Activated CD8-positive, alpha-beta memory T cell treated with anti-CD3 and anti-CD28 coated beads for 1 hour (primary cell): ENCODE measurements at places on chromosomes 1 and 21.

DNA sequence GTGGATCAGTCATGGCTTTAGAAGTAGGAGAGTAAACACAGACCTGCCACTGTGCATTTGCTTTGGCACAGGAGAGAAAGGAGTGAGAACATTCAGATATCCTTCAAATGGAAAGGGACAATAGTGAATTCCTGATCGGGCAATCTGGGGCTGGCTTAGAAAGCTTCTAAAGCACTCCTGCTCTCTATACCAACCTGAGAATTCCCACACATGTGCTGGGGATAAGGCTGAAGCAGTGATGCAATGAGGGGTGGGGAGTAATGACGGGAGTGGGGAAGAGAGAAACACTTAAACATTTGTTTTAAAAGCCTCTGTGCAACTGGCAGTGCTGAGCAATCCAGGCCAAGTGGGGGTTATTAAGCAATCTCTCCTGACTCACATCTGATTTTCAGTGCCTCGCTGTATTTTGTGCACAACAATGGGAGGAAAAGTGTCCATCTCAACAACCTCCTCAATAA, 108.8 kb downstream of the KIAA0319L start:
- DNase-seq, result no peak

- DNase-seq, result no peak
Measured at GRCh38 chr1:205926213-205926612, 17.0 kb downstream of the SLC26A9 start.

DNA sequence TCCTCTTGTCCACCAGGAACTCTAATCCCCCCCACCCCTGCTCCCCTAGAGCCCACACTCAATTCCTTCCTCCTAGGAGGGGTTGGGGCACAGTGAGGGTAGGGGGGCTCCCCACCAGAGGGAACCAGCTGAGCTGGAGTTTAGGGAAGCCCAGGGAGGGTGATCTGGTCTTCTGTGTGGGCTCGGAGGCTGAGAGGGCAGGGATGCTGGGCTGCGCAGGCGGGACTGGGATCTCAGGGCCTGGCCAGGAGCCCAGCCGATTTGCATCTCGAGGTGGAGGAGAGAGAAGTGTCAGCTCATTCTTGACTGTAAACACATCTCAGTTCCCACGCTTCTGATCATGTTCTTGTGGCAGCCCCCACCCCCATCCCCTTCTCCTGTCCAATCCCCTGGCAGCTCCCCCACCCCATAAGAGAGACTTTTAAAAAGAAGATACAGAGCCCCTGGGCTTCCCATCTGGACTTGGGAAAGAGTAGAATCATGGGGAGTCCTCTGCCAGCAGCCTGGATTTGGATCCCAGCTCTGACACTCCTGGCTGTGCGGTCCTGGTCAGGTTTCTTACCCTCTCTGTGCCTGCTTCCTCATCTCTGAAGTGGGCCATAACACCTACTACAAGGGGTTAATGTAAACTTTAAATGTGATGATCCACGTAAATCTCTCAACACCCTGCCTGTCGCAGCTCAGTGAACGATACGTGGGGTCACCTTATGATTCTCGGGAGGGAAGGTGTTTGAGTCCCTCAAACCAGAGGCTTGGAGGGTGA, 6.6 kb downstream of the PEAR1 start:
- no peak for DNase-seq

- DNase-seq, result no peak
Measured at GRCh38 chr1:6975331-6976043, 190.2 kb downstream of the CAMTA1 start.

DNA sequence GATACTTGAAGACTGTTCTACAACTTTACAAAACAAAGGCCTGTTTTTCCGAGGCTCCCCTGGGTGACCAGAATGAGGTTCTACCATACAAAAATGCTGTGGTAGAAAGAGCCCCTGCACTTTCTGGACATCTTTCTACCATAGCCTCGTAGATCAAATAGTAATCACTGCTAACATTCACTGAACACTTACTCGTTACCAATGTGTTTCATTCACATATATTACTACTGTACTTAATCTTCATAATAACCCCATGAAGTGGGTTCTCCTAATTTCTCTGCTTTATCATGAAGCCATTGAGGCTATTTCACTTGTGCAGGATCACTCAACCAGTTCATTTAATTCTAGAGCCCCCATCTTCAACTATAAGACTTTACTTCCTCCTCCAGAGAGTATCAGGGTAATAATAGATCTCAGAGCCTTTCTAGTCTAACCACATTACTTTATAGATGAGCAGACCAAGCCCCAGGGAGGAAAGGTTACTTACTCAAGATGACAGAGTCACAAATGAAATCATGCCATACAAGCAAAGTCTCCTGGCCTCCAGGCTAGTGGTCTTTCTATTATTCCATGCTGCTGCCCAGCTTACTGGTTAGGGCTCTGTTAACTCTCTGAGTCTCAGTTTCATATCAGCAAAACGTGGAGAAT, 46.7 kb upstream of the OSBPL9 start:
- DNase-seq, result no peak

DNA sequence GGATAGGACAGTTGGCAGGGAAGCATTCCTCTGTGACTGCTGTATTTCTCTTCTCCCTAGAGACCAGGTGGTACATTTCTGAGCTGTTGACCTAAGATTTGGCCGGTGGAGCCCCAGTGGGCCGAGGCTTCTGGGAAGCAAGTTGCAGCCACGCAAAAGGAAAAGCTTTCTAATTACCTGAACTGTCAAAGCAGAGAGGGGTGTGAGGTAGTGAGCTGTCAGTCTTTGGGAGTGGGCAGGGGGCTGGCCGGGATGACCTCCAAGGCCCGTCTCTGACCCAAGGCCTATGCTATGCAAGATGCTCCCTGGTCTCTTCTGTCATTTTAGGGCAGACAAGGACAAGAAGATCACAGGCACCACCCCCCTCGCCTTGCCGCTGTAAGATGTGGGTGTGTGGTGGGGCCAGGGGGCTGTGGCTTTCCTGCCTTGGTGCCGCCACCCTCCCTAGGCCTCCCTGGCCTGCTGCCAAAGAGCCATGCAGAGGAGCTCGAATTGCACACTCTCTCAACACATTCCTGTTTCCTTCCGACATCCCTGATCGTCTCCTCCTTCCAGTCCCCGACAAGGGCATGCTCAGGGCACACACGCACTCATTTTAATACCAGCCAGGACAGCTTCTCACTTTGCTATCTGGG, 7.7 kb downstream of the PADI1 start:
- DNase-seq, result peak; percentile 59

- no peak for DNase-seq
Measured at GRCh38 chr1:154846565-154847442, 23.3 kb downstream of the KCNN3 start.

DNA sequence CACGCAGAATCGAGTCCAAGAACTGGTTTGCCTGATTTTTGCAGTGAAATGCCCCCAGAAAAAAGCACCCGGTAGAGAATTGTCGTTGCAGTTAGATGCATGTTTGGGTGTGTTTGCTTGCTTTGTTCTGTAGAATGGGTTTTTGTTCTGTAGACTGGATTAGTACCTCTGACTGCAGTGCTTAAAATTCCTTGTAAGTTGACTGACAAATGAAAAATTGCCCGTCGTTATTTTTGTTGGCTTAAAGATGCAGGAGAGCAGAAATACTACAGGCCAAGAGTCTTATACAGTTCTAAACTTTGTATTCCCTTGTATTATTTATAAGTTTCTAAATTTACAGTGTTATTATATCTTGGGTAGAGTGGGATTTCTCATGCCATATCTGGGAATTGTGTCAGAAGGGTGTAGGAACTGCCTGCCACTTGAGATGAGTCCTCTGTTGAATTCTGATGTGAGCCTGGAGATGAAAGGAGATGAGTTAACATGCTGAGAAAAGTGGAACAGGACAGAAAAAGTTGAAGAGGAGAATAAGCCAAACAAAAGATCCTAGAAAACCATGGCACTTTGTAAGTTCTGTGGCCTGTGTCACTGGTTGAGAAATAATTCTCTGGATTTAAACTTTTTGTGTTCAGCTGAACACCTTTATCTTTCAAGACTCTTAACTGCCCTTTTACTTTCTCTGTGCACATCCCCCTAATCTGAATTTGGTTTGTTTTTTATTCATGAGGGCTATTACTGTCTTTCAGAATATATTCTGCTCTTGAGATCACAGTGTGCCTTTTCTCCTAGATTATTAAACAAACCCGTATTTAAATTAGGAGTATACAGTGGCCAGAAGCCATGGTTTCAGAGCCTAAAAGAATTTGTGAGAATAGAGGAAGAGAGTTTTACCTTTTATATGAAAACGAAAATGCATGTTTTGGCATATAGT, 1.4 kb downstream of the DESI2 start:
- no peak for DNase-seq

DNA sequence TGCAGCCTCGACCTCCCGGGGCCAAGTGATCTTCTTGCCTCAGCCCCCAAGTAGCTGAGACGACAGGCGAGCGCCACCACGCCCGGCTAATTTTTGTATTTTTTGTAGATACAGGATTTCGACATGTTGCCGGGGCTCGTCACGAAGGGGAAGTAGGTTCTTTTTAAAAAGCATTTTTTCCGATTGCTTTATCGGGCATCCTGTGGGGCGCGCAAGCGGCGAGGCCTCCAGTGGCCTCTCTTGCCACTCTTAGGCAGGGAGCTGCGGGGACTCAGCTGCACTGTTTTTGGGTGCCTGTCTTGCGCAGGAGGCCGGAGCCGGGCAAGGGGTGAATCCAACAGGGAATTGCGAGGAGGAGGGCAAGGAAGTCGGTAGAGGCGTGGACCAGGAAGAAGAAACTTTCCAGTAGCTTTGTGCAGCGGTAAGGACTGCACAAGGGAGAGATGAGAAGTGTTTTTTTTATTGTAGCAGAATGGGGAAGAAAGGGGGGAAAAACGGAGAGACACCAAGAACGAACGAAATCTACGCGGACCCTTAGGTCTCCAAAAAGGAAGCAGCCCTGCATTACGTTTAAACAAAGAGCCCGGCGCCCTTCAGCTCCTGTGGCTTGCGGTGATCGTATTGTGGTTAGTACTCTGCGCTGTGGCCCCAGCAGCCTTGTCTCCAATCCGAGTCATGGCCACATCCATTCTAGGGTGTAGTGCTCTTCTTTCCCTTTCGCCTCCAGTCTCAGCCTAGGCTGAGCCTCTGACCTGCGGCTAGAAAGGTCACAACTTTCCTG, 164.8 kb downstream of the PPIAL4G start:
- no peak for DNase-seq

- DNase-seq, result no peak
Measured at GRCh38 chr1:30868833-30869435, 39.6 kb downstream of the SDC3 start.

DNA sequence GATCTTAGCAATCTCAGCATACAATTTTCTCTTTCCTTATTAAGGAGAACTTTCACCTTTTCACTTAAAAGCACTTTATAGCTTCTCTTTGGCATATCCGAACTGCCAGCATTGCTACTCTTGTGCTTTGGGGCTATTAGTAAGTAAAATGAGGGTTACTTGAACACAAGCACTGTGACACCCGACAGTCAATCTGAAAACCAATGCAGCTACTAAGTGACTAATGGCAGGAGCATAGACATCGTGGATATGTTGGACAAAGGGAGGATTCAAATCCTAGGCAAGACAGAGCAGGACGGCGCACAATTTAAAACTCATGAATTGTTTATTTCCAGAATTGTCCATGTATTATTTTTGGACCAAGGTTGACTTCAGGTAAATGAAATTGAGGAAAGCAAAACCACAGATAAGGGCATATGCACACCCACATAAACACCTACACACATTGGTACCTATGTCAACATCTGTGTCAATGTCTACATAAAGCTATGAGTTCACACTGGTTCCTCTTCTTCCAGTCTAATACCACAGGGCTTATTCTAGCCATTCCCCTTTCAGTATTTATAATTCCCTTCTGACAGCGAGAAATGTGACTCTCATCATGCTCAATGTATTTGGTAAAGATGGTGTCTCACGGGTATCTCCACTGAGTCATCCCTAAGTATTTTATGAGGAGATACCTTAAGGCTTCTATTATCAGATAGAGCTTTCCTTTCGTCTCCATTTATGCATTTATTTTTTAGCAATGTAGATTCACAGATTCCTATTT, 75.3 kb upstream of the RALGPS2 start:
- DNase-seq, result no peak

GRCh38 chr1:38775175-38775845, 84.3 kb downstream of the RRAGC start:
- no peak for DNase-seq

DNA sequence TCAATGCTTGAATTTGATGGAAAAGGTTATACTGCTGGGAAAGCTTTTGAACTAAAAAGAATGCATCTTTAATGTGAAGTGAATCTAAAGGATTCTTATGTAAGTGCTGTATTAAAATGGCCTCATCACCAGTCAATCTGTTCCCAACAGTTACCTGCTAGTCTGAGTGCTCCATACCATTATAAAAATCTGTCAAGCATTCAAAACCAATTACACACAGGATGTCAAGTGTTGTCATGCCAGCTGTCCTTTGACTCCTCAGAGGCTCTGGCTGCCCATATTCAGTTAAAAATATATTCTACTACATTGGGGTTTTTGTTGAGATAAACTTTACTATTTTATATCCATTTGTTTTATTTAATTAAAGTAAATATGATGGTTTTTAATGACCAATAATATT, 1587.7 kb downstream of the AMY1C start:
- DNase-seq, result no peak

GRCh38 chr1:94859174-94859573, 39.0 kb downstream of the SLC44A3 start:
- DNase-seq, result no peak

GRCh38 chr1:211529453-211529852, 37.5 kb upstream of the RD3 start:
- no peak for DNase-seq
